CD4-positive, alpha-beta T cell treated with Interleukin-17A for 4 hours (primary cell): ENCODE measurements at places on chromosomes 3 and 15.
A peak's percentile ranks its signal among the peaks of the same experiment; 100 is the strongest.

DNA sequence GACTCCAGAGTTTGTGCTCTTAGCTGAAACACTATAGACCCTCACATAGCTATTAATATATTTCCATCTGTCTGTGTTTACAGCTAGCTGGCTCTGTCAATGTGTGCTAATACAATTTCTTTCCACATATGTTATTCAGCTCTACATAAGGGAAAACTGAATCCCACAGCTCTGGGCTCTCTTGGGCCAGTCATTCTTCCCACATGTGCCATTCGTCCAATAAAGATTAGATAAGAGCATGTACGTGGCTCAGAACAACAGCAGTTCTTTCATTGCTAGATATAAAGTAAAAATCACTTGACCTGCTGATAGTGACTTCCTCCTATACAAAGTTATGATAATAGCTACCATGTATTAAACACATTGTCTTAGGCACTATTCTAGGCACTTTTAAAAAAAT, 2.8 kb upstream of the ILDR1 start:
- no peak for DNase-seq

- no peak for DNase-seq
These were observed 243.9 kb downstream of the TBL1XR1 start for GRCh38 chr3:176953106-176954060.

DNA sequence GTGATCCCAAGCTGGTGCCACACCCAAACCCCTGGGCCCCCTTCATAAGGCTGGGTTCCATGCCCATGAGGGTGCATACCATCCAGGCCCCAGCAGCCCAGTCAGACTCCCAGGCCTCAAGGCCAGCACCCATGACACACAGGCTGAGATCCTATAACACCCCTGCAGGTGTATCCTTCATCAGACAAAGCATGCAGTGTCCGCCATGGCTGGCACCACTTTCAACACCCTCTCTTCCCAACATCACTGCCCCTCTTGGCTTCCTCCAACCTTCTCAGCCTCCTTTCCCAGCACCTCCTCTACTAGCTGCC, 3.5 kb downstream of the CCDC51 start:
- DNase-seq: no peak

GRCh38 chr15:101510212-101511197, 21.0 kb upstream of the PCSK6 start:
- DNase-seq: no peak

GRCh38 chr3:10011631-10012030, 14.6 kb upstream of the FANCD2 start:
- no peak for DNase-seq

DNA sequence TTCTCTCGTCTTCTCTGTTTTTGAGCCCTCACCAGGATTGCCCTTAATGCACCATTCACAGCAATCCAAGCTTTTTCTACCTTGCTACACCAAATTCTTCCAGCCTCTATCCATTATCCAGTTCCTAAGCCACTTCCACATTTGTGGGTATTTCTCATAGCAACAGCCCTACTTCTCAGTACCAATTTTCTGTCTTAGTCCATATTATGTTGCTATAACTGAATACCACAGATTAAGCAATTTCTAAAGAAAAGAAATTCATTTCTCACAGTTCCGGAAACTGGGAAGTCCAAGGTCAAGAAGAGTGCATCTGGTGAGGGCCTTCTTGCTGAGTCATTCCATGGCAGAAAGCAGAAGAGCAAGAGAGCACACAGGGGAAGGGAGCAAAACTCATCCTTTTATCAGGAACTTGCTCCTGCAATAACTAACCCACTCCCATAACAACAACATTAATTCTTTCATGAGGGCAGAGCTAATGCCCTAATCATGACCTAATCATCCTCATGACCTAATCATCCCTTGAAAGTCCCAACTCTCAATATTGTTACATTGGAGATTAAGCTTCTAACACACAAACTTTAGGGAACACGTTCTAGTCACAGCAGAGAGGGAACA, 9.7 kb upstream of the EIF1B start:
- DNase-seq: no peak

GRCh38 chr15:57284535-57284934, 91.8 kb upstream of the CGNL1 start:
- no peak for DNase-seq

- DNase-seq: peak; percentile 61
These were observed 48.2 kb upstream of the IGF1R start for GRCh38 chr15:98599909-98600691.

DNA sequence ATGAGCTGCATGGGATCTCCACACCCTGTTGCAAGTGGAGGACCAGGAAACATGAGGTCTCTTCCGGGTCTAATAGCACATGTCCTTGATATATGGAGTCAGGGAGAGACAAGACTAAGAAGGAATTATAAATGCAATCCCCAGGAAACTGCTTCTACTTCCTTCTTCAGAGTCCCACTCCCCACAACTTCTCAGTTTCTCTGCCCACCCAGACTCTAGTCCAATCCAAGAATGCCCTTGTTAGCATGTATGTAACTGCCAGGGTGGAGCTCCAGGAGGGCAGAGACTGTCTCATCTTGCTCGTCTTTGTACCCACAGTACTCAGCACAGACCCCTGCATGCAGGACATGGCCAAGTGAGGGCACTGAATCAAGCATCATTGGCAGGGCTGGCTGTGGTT, 8.3 kb downstream of the DAPK2 start:
- DNase-seq: no peak

DNA sequence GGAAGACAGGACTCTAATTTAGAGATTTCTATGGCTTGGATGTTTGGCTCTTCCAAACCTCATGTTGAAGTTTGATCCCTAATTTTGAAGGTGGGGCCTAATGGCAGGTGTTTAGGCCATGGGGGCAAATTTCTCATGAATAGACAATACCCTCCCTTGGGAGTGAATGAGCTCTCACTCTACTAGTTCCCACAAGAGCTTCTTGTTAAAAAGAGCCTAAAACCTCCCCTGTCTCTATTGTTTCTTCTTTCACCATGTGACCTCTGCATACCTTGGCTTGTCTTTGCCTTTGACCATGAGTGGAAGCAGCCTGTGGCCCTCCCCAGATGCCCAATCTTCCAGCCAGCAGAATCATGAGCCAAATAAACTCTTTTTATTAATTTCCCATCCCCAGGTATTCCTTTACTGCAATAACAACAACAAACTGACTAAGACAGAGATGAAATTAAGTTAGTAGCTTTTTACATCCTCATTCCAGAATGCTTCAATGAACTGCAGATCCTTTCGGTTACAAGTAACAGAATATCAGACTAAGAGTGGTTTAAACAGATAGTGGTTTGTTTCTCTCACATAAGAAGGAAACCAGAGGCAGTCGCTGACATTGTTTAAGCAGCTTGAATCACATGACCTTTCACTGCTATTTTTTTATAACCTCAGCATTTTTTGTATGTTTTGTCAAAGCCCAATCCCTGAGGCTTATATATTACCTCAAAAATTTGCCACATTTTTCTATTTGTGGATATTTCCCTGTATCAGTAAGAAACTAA, 1013.3 kb upstream of the SEMA6D start:
- DNase-seq: no peak

DNA sequence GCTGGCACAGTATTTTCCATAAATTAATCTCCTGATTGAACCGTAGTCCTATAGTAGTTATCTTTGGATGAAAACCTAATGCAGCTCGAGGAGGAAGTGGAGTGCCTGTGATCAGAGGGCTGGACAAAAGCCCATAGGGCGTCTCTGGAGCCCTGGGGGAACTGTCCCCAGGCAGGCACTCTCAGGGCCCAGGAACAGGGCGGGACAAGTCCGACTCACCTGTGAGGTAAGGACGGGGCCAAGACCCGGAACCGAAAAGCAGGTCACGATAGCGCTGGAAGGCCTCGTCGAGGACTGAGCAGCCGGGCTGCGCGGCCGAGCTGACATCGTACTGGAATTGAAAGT, 341 bp downstream of the HEXA start:
- DNase-seq: peak; percentile 61

- DNase-seq: no peak
These were observed 45.5 kb downstream of the HPS3 start for GRCh38 chr3:149174901-149175300.

- no peak for DNase-seq
These were observed 124.1 kb downstream of the TJP1 start for GRCh38 chr15:29698030-29698701.

DNA sequence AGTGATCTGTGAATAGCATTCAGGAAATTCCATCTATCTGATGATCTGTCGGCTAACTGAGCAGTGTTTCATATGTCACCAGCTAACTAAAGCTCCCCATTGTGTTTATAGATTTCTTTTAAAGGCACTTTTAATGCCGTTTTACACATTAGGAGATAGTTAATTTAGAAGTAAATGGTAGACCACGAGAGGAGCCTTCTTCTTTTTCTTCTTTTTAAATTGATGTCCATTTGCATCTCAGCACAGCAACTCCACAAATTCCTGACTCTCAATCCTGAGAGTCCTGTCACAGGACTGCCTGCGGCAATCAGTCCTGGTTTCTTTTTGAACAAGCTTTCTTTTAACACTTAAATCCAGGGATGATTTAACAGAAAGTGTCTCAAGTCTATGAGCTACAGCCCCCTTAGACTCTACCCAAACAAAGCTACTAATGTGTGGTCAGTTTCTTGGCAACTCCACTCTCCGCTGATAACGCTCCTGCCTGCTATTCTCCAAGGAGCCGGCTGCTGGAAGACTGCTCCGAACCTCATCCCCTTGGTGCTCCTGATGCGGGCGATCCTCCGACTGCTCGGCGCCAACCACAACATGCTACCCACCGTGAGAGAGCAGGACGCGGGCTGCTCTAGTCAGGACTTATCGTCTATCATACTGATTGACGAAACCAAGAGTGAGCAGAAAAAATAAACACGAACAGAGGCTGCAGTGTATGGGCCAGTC, 421.4 kb downstream of the MECOM start:
- no peak for DNase-seq

DNA sequence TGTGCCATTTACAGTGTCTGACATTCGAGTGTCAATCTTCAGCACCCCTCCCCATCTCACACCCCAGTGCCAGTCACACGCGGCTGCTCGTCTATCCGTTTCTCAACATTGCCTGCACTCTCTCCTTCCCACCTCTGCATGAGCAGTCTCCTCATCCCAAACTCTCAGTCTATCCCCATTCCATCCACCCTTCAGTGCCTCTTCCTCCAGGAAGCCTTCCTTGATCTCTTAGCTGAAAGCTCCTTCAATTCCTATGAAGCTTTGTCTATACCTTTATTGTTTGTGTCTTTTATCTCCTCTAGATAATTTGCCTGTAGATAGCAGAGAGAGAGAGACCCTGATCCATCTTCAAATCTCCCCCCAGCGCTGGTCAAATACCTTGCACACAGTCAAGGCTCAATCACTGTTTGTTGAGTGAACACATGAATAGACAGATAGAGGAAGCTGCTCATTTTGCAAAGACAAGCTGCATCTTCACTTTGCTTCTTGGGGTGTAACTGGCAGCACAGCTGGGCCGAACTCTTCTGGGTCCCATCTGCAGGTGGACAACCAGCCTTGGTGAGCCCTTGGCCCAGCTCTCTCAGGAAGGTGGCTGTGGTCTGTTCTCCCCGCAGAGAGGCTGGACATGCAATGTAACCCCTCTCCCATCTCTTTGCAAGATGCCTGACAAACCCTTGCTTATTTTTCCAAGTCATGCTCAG, 52.8 kb downstream of the ITGA11 start:
- DNase-seq: no peak

DNA sequence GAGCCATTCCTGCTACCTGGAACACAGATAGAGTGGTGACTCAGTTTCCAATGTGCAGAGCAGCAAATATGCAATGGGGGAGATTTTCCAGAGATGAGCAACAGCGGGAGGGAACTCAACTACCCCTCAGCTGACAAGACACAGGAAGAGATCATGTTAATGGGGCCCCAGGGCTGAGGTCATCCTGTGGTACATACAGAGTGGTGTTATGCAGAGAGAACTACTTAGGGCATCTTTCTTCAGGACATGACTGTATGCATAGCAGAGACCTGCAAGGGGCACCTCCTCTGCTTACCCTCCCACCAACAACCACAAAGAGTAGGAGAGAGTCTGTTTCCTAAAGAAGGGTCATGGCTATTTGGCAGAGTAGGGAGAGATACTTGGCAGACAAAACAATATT, 6.8 kb upstream of the TBC1D5 start:
- DNase-seq: peak; percentile 19

DNA sequence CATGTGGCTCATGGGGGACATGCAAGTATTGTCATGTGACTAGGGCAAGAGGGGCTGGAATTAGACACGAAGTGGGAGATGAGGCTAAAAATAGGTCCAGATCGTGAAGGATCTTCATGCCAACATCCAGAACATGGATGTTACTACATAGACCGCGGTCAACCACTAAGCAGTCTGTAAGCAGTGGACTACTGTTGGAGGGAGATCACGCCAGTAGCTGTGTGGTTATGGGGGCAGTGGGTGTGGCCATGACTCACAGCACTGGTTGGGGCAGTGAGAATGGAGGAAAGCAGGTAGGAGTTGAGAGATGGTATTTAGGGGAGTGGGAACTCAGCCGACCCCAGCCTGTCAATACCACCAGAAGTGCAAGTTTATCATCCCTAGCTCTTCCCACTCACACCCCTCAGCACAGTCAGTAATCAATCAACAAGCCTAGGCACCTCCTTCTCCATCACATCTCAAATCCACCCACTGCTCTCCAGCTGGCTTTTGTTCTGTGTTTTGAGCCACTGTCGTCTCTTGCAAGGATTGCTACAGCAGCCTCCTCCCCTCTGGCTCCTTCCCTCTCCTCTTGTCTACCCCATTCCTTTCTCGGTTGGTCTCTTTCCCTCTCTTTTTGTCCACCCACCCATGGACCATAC, 107.2 kb upstream of the ABHD17C start:
- DNase-seq: no peak

DNA sequence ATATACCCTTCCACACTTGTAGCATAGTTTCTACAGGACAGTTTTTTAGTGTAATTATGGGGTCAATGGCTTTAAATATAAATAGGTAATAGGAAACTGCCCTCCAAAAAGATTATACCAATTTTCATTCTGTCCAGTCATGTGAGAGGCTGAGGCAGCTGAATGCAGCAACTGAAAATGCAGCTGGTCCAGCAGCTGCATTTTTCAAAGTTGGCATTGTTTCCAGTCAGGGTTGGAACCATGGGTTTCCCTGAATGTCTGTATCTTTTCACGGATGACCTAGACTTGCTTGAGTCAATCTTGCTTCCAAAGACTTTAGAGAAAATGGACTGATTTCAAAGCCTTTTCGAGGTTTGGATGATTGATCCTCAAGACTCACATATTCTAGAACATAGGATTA, 9.9 kb upstream of the KNL1 start:
- no peak for DNase-seq

DNA sequence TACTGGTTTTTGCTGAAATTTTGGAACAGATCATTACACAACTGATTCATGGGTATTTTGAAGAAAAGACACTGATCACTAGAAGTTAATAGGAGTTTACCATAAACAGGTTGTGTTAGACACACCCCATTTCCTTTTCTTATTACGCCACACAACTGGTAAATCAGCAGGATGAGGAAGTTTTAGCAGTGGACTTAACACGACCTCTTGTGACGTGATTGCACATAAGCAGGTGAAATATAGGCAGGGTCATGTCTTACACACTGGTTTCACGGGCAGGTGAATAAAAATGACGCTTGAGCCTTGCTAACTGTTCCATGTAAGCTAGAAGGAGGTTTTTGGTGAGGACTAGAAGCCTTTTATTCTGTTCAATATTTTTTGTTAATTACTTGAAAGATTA, 27.1 kb upstream of the TPRG1 start:
- DNase-seq: peak; percentile 41
